ENCODE measurements at places on chromosomes 6 and 20. TPM values are rescaled to one million over a fixed set of nuclear protein-coding genes. Genes with fewer than 3 reads are reported as not detected.

GRCh38 chr20:16025084-16025483, 548.2 kb downstream of the KIF16B start:
- H3K27ac ChIP-seq: no peak overlapping the region
- no peak for DNase-seq
- no peaks in the 10 kb centered on the region for H3K4me1 ChIP-seq

- no peaks in the 10 kb centered on the region for H3K27me3 ChIP-seq
- no peak overlapping the region for H3K4me3 ChIP-seq
- DNase-seq: no peak
- peaks cover 21% of the 10 kb centered on the region for H3K36me3 ChIP-seq
Measured at GRCh38 chr6:126017668-126018067, 31.3 kb downstream of the TRMT11 start.

GRCh38 chr20:9617940-9618339, 103.5 kb downstream of the LAMP5 start:
- H3K27ac ChIP-seq: no peak overlapping the region
- H3K4me1 ChIP-seq: no peaks in the 10 kb centered on the region
- H3K36me3 ChIP-seq: no peaks in the 10 kb centered on the region
- H3K27me3 ChIP-seq: no peaks in the 10 kb centered on the region
- peak overlapping the region; percentile 54 for H3K4me3 ChIP-seq
- DNase-seq: peak; percentile 41

GRCh38 chr6:154484942-154485341, 25.5 kb downstream of the CNKSR3 start:
- no peak overlapping the region for H3K4me3 ChIP-seq
- no peaks in the 10 kb centered on the region for H3K36me3 ChIP-seq
- no peak for DNase-seq
- H3K4me1 ChIP-seq: no peaks in the 10 kb centered on the region
- H3K27me3 ChIP-seq: no peaks in the 10 kb centered on the region
- H3K27ac ChIP-seq: no peak overlapping the region

The NOX3 gene
- not detected for total RNA-seq

The ADGRF5 gene
- total RNA-seq: 0.07 TPM

DNA sequence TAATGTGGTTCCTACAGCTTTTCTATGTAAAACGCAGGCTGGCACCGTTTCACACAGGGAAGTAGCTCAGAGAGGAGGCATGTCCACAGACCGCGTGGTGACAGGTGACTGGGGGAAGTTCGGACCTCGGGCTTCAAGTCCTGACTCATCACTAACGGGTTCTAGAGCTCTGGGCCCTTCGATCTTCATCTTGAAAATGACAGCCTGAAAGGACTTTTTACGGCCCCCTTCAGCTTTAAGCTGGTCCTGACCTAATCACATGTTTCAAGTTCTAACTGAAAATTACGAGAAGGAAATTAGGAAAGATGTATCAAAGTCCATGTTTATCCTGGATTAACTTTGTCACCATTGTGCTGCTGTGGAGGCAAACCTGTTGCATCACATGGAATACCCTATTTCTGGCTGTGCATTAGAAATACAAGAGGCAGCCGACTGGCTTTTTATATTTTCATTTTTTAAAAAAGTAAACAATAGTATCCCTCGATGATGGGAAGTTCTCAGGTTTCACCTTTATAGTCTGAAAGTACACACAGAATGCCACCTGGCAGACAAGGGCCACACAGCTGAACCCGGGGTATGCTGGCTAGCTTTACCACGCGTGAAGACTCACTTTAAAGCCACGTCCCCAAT, 2.0 kb downstream of the MAN1A1 start:
- peaks cover 24% of the 10 kb centered on the region for H3K4me1 ChIP-seq
- H3K4me3 ChIP-seq: peak overlapping the region; percentile 77
- H3K36me3 ChIP-seq: peaks cover 30% of the 10 kb centered on the region
- H3K27me3 ChIP-seq: no peaks in the 10 kb centered on the region

- no peak for DNase-seq
- no peak overlapping the region for H3K27ac ChIP-seq
- H3K4me3 ChIP-seq: no peak overlapping the region
Measured at GRCh38 chr20:48238326-48238725, 453.0 kb upstream of the SULF2 start.

The TPBG gene
- 42.6 TPM for total RNA-seq

DNA sequence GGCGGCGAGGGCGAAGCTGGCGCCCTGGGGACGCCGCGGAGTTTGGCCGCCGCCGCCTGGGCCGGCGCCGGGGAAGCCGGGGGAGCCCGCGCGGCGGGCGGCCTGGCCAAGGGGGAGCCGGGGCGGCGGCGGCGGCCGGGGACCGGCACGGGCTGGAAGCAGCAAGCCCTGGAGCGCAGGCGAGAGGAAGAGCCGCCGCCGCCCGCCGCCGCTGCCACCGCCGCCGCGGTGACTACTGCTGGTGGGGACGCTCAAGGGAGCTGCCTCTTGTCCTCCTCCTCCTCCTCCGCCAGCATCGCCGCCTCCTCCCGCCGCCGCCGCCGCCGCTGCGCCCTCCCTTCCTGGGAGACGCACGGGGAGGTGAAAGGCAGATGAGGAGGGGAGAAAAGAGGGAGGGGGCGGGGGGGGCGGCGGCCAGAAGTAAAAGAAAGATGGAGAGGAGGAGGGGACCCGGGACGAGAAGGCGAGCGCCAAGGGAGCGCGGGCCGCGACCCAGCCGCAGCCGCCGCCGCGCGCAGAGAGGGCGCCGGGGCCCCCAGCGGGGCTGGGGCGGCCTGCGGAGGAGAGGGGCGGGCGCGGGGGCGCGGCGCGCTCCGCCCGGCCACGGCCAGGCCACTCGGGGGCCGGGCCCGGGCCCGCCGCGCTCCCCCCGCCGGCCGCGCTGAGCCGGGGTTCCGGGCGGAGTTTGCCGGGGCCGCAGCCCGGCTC, 846 bp downstream of the PDE10A start:
- DNase-seq: peak; percentile 56
- no peaks in the 10 kb centered on the region for H3K27me3 ChIP-seq
- peak overlapping the region; percentile 100 for H3K4me3 ChIP-seq
- H3K27ac ChIP-seq: peak overlapping the region; percentile 85
- peaks cover 55% of the 10 kb centered on the region for H3K36me3 ChIP-seq

DNA sequence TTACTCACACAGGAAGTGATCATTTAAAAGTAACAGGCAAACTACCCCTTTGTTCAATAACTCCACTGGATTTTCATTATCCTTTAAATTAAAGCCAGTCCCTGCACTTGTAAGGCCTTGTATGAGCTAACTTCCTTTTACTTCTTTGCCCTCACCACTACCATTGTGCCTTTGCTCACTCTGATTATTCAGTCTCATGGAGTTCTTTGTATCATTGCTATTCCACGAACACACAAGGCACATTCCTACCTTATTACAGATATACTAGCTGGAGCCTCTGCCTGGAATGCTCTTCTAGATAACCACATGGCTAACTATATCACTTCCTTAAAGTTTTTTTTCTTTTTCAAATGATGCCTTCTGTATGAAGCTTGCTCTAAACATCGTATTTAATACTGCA, 748.6 kb upstream of the HS3ST5 start:
- DNase-seq: no peak
- H3K27ac ChIP-seq: no peak overlapping the region
- no peak overlapping the region for H3K4me3 ChIP-seq

The C6orf89 gene
- 58.3 TPM for total RNA-seq

DNA sequence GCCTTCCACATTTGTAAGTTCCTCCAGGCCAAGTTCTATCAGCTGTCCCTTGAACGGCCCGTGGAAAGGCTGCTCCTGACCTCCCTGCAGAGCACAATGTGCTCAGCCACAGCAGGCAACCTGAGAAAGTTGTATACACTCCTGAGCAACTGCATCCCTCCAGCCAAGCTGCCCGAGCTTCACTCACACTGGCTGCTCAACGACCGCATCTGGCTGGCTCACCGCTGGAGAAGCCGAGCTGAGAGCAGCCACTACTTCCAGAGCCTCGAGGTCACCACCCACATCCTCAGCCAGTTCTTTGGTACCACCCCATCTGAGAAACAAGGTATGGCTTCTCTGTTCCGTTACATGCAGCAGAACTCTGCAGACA, 2.1 kb downstream of the ZSWIM1 start:
- no peak overlapping the region for H3K27ac ChIP-seq
- peaks cover 16% of the 10 kb centered on the region for H3K4me1 ChIP-seq
- DNase-seq: no peak
- no peaks in the 10 kb centered on the region for H3K27me3 ChIP-seq
- no peak overlapping the region for H3K4me3 ChIP-seq
